Effector memory CD4-positive, alpha-beta T cell (primary cell): ENCODE measurements at places on chromosomes 16 and 17.

GRCh38 chr16:15051387-15051951, 4.4 kb downstream of the NTAN1 start:
- no peak overlapping the region for H3K27ac ChIP-seq
- H3K36me3 ChIP-seq, result no peaks in the 10 kb centered on the region
- H3K27me3 ChIP-seq, result no peaks in the 10 kb centered on the region

DNA sequence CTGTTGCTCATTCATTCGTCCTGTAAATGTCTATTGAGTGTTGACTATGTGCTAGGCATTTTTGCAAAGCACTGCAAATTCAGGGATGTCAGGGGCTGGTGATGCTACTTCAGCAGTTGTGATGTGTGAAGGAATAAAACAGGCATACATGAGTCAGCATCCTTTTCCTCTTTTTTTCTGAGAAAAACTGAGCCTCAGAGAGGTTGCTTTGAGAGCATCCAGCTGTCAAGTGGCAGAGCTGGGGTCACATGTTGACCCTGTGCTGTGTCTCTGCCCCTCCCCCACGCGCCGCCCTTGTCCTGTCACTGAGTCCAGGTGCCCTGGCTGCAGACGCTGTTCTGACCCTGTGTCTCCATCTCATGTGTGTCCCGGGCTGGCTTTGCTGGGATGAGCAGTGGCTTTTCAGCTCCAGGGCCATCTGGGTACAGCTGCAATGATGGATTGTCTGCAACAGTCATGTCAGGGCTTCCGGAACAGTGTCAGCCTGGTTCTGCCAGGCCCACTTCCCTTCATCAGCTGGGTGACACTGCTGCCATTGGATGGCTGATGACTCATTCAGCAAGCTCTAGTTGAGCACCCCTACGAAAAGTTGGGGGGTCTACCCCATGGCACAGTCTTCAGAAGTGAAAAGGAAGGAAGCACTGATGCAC, 14.9 kb downstream of the SEC14L5 start:
- peaks cover 4% of the 10 kb centered on the region for H3K27me3 ChIP-seq
- H3K4me3 ChIP-seq, result no peak overlapping the region
- no peaks in the 10 kb centered on the region for H3K36me3 ChIP-seq
- H3K4me1 ChIP-seq, result no peaks in the 10 kb centered on the region
- no peak for DNase-seq

DNA sequence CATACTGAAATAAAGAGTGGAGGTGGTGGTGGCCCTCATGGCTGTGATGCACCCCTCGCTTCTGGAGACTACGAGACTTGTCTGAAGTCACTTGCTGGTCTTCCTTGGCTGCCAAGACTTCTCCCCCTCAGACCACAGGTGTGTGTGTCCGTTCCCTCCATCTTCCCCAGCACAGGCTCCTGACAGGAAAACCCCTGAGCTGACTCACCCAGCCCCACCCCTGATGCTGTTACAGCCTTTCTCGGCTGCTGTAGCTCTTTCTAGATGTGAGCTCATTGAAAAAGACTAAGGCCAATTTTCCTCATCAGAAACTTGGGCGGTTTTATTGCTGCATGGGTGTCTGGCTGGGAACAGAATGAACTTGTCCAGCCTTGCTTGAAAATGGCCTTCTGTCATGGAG, 296.9 kb downstream of the TMEM114 start:
- H3K27me3 ChIP-seq, result no peaks in the 10 kb centered on the region
- H3K4me1 ChIP-seq, result no peaks in the 10 kb centered on the region
- no peak for DNase-seq

DNA sequence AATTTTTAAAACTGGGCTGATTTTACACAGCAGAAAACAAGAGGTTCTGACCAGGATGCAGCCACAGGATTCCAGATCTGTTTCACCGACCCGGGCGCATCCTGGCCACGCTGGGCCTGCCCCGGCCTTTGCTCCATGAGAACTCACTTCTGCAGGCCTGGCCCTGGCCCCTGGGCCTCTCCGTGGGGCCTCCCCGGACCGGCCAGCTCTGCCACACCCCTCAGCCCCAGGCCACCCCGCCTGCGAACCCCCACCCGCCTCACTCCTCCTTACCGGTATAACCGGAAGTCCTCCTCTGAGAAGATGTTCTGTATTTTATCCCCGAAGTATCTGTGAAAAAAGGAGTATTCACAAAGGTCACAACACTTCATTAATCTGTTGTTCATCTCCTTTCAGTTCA, 13.1 kb upstream of the HEXD start:
- no peak overlapping the region for H3K4me3 ChIP-seq
- DNase-seq, result no peak

DNA sequence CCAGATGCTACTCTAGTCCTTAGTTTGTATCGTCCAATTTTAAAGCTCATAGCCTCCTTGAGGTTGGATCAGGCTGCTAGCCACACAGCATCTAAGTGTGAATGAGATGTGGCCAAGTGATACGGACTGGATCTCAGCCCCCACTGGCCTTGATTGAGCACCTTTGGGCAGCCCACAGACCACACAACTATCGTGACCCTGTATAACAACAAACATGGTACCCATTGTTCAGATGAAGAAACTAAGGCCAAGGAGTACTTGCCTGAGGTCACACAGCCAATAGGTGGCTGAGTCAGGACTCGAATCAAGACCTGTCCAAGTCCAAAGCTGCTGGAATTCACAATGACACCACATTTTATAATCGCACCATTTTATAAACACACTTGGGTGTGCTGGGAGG, 73.0 kb upstream of the IRX3 start:
- no peak overlapping the region for H3K27ac ChIP-seq
- DNase-seq, result no peak
- no peaks in the 10 kb centered on the region for H3K36me3 ChIP-seq
- no peaks in the 10 kb centered on the region for H3K4me1 ChIP-seq
- H3K27me3 ChIP-seq, result no peaks in the 10 kb centered on the region

GRCh38 chr16:17354685-17355084, 116.1 kb downstream of the XYLT1 start:
- H3K36me3 ChIP-seq, result peaks cover 2% of the 10 kb centered on the region
- peaks cover 18% of the 10 kb centered on the region for H3K4me1 ChIP-seq
- H3K4me3 ChIP-seq, result no peak overlapping the region
- H3K27ac ChIP-seq, result no peak overlapping the region
- no peaks in the 10 kb centered on the region for H3K27me3 ChIP-seq

- no peak overlapping the region for H3K4me3 ChIP-seq
- no peak overlapping the region for H3K27ac ChIP-seq
- H3K4me1 ChIP-seq, result peaks cover 11% of the 10 kb centered on the region
- H3K27me3 ChIP-seq, result peaks cover 19% of the 10 kb centered on the region
- no peaks in the 10 kb centered on the region for H3K36me3 ChIP-seq
Observed at GRCh38 chr17:2758870-2759269, 9.4 kb upstream of the CCDC92B start.

- DNase-seq, result no peak
- no peak overlapping the region for H3K27ac ChIP-seq
- no peaks in the 10 kb centered on the region for H3K36me3 ChIP-seq
- no peaks in the 10 kb centered on the region for H3K4me1 ChIP-seq
Observed at GRCh38 chr16:24482681-24483202, 56.6 kb upstream of the RBBP6 start.

DNA sequence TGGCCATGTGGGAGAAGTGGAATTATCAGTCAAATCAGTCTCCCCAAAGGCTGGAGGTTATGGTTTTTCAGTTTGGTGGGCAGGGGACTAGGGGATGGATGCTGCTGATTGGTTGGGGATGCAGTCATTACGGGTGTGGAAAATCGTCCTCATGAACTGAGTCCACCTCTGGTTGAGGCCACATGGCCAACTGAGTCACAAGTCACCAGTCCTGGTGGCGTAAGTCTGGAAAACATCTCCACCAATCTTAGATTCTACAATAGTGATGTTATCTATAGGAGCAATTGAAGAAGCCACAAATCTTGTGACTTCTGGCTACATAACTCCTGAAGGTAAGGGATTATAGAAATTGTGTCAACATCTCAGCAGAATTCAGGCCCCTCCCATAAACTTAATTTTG, 5.2 kb upstream of the RNF135 start:
- DNase-seq, result no peak
- no peaks in the 10 kb centered on the region for H3K4me1 ChIP-seq
- no peak overlapping the region for H3K4me3 ChIP-seq
- H3K27me3 ChIP-seq, result no peaks in the 10 kb centered on the region
- H3K27ac ChIP-seq, result no peak overlapping the region

DNA sequence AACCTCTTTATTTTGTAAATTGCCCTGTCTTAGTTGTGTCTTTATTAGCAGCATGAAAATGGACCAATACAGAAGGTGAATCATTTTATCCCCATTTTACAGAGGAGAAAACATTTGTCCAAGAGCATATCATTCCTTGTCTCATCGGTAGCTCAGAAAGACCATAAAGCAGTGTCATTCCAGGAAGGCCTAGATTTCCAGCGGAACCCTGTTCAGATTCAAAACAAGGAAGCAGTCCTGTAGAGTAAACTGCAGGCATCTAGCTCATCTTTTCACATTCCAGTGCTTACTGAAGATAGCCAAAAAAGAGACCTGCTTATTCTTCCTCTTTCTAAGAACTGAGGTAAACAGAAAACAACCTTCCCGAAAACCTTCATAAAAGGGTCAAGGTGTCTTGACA, 54.0 kb downstream of the PARN start:
- H3K36me3 ChIP-seq, result peaks cover 43% of the 10 kb centered on the region
- no peak overlapping the region for H3K27ac ChIP-seq
- no peak overlapping the region for H3K4me3 ChIP-seq
- no peak for DNase-seq
- no peaks in the 10 kb centered on the region for H3K4me1 ChIP-seq

- no peaks in the 10 kb centered on the region for H3K27me3 ChIP-seq
- H3K27ac ChIP-seq, result no peak overlapping the region
- no peak for DNase-seq
- H3K4me1 ChIP-seq, result no peaks in the 10 kb centered on the region
Observed at GRCh38 chr17:59454633-59455105, 110.7 kb upstream of the DHX40 start.

GRCh38 chr17:40791787-40792436, 7.8 kb downstream of the KRT28 start:
- H3K27me3 ChIP-seq, result peaks cover 3% of the 10 kb centered on the region
- no peak for DNase-seq
- no peaks in the 10 kb centered on the region for H3K4me1 ChIP-seq
- no peak overlapping the region for H3K27ac ChIP-seq
- no peak overlapping the region for H3K4me3 ChIP-seq

DNA sequence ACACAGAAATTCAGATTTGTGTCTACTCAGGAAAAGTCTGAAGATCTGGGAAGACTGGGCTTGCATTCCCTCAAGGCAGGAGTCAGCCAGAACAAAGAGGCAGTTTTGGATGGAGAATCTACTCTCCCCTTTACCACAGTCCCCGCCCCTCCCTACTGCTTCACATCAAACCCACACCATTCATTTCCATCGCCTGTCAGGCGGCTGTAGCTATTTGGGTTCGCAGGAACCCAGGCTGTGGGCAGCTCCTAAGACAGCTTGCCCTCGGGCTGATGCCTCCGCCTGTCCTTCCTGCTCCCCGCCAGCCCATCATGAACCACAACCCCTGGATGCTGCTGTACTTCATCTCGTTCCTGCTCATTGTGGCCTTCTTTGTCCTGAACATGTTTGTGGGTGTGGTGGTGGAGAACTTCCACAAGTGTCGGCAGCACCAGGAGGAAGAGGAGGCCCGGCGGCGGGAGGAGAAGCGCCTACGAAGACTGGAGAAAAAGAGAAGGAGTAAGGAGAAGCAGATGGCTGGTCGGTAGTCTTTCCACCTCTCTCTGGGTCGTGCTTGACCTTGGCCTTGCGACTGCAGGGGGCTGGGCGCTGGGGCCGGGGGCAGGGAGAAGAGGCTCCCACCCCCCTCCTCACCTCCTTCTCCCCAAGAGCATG, 27.0 kb upstream of the ABCC3 start:
- no peak overlapping the region for H3K27ac ChIP-seq
- no peaks in the 10 kb centered on the region for H3K27me3 ChIP-seq
- H3K36me3 ChIP-seq, result no peaks in the 10 kb centered on the region
- no peak overlapping the region for H3K4me3 ChIP-seq

GRCh38 chr17:74211912-74212208, 1.5 kb upstream of the TTYH2 start:
- DNase-seq, result no peak
- no peaks in the 10 kb centered on the region for H3K27me3 ChIP-seq
- H3K4me3 ChIP-seq, result peak overlapping the region; percentile 67
- peaks cover 34% of the 10 kb centered on the region for H3K4me1 ChIP-seq

DNA sequence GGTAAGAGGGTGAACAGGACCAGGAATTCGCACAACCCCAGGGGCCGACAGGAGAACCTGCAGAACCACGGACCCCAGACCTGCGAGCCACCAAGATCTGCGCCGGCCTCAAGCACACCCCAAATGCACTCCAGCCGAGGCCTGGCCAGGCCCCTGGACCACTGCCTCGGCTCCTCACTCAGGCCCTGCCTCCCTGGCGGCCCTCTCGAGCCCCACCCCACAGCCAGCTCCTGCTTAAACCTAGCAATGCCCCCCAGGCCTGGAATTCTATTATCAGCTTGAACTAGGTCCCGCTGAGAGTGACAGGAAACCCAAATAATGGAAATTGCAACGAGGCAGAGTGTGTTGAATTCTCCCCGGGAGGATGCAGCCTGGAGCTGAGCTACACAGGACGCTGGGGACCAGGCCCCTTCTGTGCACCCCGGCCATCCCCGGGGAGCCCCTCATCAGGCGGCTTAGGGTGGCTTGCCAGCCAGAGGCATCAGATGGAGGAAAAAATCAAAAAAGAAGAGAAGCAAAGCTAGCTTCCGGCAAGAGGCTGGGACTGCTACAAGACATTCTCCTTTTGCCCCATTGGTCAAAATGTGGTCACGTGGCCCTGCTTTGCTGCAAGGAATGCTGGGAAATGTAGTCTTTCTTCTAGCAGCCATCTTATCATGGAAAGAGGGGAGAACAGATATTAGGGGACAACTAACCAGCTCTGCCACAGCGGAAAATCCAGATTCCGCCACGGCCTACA, 2.4 kb upstream of the ENPP7 start:
- H3K36me3 ChIP-seq, result no peaks in the 10 kb centered on the region
- no peaks in the 10 kb centered on the region for H3K27me3 ChIP-seq
- H3K4me1 ChIP-seq, result peaks cover 6% of the 10 kb centered on the region
- peak; percentile 64 for DNase-seq
- H3K4me3 ChIP-seq, result peak overlapping the region; percentile 24

DNA sequence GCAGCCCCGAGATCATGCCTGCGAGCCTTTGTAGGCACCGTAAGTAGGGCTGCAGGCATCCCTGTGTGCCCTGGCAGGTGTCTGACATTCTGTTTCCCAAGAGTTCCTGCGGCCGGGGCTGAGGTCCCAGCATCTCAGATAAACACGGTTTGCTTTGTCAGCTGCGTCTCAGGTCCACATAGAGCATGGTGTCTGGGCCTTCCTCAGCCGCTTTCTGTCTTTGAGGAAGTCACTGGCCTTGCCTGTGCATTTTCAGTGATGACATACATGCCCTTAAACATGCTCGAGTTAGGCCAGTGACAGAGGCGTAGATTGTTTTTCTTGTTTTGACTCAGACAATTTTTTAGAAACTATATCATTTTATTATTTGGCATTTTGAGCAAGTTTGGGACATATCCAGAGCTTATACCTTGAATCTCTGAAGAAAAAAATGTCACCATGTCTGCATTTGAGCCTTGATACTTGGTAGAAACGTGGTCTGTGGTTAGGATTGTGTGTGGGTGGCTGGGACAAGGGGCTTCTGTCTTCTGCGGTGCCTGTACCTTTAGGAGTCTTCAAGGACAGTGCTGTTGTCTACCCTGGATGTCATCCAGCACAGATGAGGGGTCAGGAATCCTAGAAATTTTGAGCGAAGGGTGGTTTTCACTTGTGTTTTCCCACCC, 105.8 kb downstream of the SNX29 start:
- peaks cover 4% of the 10 kb centered on the region for H3K36me3 ChIP-seq
- H3K4me1 ChIP-seq, result peaks cover 28% of the 10 kb centered on the region
- H3K27ac ChIP-seq, result no peak overlapping the region
- H3K4me3 ChIP-seq, result no peak overlapping the region
- no peak for DNase-seq
